ENCODE measurements at places on chromosomes 6 and 20. TPM values are rescaled to one million over a fixed set of nuclear protein-coding genes. Genes with fewer than 3 reads are reported as not detected.

PROKR2 gene
- polyA plus RNA-seq, result not detected

GPLD1 gene
- polyA plus RNA-seq, result 0.39 TPM

ISM1 gene
- polyA plus RNA-seq, result not detected

PSORS1C2 gene
- not detected for polyA plus RNA-seq

SLC23A2 gene
- polyA plus RNA-seq, result 11.5 TPM

CLPSL1 gene
- not detected for polyA plus RNA-seq

RAD21L1 gene
- 1.2 TPM for polyA plus RNA-seq

TMEM14A gene
- 34.4 TPM for polyA plus RNA-seq

BTBD9 gene
- 8.4 TPM for polyA plus RNA-seq

RAET1G gene
- polyA plus RNA-seq, result not detected

SMIM26 gene
- polyA plus RNA-seq, result 167 TPM

CLVS2 gene
- polyA plus RNA-seq, result not detected

ESR1 gene
- 4.5 TPM for polyA plus RNA-seq

TOX2 gene
- polyA plus RNA-seq, result 0.32 TPM

OXT gene
- not detected for polyA plus RNA-seq

TFAP2D gene
- polyA plus RNA-seq, result not detected

RAB44 gene
- not detected for polyA plus RNA-seq

TPMT gene
- polyA plus RNA-seq, result 14.0 TPM

LHFPL5 gene
- polyA plus RNA-seq, result not detected

KCNS1 gene
- polyA plus RNA-seq, result 0.19 TPM

C6orf52 gene
- polyA plus RNA-seq, result 7.2 TPM

BEND6 gene
- polyA plus RNA-seq, result 0.84 TPM

HLA-DQB1 gene
- 0.54 TPM for polyA plus RNA-seq

ZNF165 gene
- 1.9 TPM for polyA plus RNA-seq

GHRH gene
- polyA plus RNA-seq, result 0.34 TPM

PAQR8 gene
- polyA plus RNA-seq, result 19.7 TPM

PI3 gene
- not detected for polyA plus RNA-seq

CCNC gene
- polyA plus RNA-seq, result 80.0 TPM

PDYN gene
- 1.2 TPM for polyA plus RNA-seq

SRF gene
- 9.7 TPM for polyA plus RNA-seq

DPPA5 gene
- polyA plus RNA-seq, result not detected

PLCB1 gene
- polyA plus RNA-seq, result 8.0 TPM

CEP85L gene
- polyA plus RNA-seq, result 22.2 TPM

SHLD1 gene
- polyA plus RNA-seq, result 4.6 TPM

UTRN gene
- 49.4 TPM for polyA plus RNA-seq

PI16 gene
- polyA plus RNA-seq, result 0.37 TPM

SLC35D3 gene
- 3.8 TPM for polyA plus RNA-seq

HFE gene
- polyA plus RNA-seq, result 1.3 TPM

PRKN gene
- polyA plus RNA-seq, result 14.5 TPM

TMEM217 gene
- polyA plus RNA-seq, result 4.5 TPM

MCCD1 gene
- not detected for polyA plus RNA-seq

PTK7 gene
- polyA plus RNA-seq, result 75.8 TPM

LINC00237 gene
- polyA plus RNA-seq, result not detected

OPN5 gene
- polyA plus RNA-seq, result not detected

LYRM4 gene
- 38.3 TPM for polyA plus RNA-seq

VGLL2 gene
- not detected for polyA plus RNA-seq

CLDN20 gene
- 0.19 TPM for polyA plus RNA-seq

VAPB gene
- 55.1 TPM for polyA plus RNA-seq

SLC17A2 gene
- not detected for polyA plus RNA-seq

FUT9 gene
- not detected for polyA plus RNA-seq

PHACTR3 gene
- 19.6 TPM for polyA plus RNA-seq

SDCBP2 gene
- 8.9 TPM for polyA plus RNA-seq

FOXA2 gene
- polyA plus RNA-seq, result not detected

Data from cardiac muscle cell (in vitro differentiated cells and primary cell).